Stimulated activated CD4-positive, alpha-beta T cell treated with anti-CD3 and anti-CD28 coated beads, Interleukin-12 subunit alpha, Interleukin-12 subunit beta, amount 100 ng/mL, for 24 hours (primary cell): ENCODE measurements at places on chromosomes 4 and X.
A peak's percentile ranks its signal among the peaks of the same experiment; 100 is the strongest.

DNA sequence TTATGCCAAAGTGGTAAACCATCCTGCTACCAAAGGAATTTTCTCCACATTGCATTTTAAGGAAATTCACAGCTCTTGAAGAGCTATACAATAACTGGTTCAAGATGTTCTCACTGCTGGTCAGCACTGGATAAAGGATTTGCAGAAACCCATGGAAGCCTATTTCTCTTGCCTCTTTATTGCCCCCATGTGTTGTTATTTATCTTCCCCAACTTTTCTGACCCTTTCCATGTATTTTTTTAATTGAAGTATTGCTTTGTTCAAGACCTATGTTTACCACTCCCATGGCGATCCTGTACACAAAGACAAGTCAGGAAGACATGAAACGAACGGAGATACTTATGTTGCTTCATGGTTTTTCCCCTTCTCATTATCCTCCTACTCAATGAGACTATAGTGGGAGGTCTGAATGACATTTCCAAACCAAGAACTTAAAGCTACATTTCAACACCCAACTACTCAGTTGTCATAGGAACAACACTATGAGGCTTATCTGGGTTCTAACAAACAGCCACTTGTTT, 566.4 kb upstream of the DIPK2B start:
- no peak for DNase-seq

DNA sequence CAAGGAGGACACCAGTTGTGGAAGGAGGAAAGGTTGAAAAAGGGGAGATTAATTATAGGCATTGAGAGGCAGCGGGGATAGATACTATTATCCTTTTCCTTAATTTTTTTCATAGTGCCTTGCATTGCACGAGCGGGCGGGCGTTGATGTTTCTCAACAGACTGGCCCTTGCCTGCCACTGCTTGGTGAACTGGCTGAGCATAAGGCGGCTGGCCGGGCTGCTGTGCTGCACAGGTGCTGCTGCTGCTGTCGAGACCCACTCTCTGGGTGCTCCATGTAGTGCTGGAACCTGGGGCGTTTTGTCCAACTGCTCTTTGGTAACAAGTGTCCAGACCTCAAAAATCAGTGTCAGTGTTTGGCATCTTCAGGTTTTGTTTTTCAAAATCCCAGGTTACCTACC, 83.3 kb upstream of the PAQR3 start:
- no peak for DNase-seq

DNA sequence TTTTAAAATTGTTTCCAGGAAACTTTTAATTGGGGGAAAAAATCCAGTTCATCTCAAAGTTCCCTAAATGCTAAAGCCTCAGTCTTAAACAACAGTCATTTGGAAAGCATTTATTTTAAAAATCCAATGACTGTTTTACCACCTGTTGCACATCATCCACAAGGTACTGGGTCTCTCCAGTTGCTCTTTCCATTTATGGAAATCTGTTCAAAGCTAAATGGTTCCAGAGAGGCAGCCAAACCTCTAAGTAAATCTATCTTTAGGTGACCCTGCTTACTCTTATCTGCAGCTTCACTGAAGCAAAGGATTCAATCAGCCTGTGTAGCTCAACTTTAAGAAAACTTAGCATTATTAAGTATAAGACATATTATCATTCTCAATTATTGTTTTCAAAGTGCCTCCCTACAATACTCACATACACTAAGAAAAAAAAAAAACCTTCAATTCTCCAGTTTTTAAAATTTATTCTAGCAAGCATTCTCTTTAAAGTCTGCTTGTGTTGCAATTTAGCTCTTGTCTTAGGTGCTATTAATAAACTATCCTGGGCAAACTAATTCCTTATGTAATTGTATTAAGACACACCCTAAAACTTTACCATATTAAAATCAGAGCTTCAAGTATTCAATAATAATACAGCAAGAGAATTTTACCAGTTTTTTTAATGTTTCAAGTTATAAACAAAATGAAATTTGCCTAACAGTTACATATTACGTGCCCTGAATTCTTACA, 60.6 kb downstream of the NOCT start:
- DNase-seq = no peak

DNA sequence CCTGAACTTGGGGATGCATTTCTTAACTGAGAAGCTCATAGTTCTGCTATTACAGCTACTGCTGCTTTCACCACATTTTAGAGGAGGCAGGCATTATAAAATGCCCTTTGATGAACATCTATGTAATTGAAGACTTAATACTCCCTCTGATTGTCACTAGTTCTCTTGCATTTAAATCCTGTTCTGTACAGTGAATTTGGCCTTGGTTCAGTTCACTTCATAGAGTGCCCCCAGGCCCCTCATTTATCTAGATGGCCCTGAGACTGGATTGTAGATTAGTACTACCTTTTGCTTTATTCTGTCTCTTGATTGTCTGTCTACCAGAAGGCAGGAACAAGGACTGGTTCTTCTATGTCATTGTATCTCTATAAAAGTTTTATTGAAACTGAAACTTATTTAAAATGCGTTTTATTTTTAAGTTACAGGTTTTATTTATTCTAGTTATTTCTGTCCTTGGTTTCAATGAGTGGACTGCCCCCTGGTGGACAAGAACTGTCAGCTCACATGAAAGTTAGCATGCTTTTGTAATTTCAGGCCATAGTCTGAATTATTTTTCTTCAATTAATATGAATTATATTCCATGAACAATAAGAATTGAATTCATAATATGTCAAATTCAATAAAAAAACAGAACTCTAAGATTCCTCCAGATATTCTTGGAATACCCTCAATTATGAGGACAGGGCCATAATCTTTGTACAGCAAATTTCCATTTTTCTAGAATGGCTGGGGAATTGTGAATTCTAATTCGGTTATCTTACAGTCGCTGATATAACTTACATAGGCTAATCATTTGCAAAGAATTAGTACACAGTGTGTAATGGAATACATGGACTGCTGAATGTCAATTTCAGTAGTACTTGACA, 47.2 kb upstream of the TMEM33 start:
- peak; percentile 32 for DNase-seq

DNA sequence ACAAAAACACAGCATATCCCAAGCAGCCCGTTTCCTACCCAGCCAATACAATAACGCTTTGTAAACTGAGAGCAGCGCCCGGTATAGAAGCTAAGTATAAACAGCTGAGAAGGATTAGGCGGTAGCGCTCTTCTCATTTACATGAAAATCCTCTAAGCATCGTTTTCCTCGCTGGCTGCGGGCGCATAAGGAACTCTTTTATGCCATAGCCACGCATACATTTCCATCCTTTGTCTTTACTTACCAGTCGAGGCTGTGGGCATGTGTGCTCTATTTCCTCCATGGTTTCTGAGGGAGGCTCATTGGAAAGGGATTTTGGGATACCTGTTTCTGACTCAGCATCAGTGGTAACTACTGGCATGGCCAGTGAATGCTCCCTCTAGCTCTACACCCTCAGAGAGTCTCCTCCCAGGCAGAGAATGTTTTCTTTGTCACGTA, 383 bp downstream of the PCYT1B start:
- no peak for DNase-seq

DNA sequence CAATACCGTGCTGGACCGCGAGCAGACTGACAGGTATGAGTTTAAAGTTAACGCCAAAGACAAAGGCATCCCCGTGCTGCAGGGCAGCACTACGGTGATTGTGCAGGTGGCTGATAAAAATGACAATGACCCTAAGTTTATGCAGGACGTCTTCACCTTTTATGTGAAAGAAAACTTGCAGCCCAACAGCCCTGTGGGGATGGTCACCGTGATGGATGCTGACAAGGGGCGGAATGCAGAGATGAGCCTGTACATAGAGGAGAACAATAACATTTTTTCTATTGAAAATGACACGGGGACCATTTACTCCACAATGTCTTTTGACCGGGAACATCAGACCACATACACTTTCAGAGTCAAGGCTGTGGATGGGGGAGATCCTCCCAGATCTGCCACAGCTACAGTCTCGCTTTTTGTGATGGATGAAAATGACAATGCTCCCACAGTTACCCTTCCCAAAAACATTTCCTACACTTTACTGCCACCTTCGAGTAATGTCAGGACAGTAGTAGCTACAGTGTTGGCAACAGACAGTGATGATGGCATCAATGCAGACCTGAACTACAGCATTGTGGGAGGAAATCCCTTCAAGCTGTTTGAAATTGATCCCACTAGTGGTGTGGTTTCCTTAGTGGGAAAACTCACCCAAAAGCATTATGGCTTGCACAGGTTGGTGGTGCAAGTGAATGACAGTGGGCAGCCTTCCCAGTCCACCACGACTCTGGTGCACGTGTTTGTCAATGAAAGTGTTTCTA, 3.2 kb downstream of the PCDH7 start:
- no peak for DNase-seq

DNA sequence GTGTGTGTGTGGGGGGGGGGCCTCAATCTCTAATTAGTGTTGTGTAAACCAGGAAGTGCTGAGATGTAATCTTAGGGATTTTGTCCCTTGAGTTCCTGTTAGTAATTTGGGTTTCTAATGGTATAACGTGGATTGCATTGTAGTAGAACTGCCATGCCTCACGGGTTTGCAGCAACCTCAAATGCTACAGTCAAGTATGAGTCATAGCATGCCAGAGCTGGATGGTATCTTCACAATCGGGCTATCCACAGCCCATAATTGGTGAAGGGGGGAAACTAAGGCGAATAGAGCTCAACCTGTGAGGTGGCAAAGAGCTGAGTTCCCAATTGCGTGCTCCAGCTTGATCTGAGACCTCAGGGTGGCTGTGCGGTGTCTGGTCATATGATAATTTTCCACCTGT, 2.2 kb upstream of the FMR1NB start:
- no peak for DNase-seq

- no peak for DNase-seq
These were observed 329.7 kb downstream of the EPHA5 start for GRCh38 chr4:65340382-65341109.

GRCh38 chrX:389021-389441, 2.3 kb upstream of the PPP2R3B start:
- no peak for DNase-seq

- DNase-seq = peak; percentile 49
These were observed 43.7 kb upstream of the TMSB15B start for GRCh38 chrX:103918571-103919269.

- no peak for DNase-seq
These were observed 146.5 kb downstream of the FBXW7 start for GRCh38 chr4:152389359-152389758.

DNA sequence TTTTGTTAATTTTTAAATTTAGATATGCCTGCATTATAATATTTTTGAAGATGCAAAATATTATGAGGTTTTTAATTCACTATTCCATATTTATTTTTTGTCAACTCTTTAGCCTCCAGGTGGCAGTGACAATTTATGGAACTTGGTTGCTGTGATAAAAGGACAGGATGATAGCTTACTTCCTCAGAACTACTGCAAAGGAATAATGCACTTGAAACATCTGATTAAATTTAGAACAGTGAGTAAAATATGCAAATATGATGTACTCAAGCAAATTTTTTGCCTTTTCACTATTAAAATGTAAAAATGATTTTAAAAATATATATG, 45.1 kb downstream of the SPATA4 start:
- no peak for DNase-seq

DNA sequence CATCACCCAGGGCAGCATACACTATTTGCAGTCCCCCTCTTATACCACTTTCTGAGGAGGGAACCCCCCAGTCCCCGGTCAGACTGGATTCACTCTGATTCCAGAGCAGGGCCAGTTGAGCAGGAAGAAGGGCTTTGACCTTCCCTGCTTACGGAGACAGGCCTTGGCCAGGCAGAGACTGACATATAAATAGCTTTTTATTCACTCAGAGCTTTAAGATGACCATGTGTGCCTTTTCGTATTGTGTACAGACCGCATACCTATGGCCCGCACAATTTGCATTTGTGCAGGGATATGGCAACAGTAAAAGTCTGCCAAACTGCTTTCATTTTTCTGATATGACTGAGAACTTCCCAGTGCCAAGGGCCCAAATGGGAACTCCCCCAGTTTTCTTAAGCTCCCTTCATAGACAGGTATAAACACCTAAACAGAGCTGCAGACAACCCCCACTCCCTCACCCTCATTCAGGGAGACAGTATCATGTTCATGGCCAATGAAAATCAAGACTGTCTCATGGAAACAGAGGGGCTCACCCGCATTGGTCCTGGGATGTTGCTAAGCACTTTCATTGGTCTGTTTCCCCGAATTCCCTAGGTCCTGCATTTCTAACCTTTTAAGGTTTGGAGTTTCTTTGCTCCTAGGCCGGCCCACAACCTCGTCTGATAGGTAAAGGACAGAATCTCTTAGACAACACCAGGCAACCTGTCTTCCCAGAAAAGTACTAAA, 86.0 kb downstream of the RTL5 start:
- DNase-seq = no peak

- no peak for DNase-seq
These were observed 57.6 kb downstream of the CHIC2 start for GRCh38 chr4:54006755-54007154.

- DNase-seq = no peak
These were observed 20.2 kb upstream of the RRAGB start for GRCh38 chrX:55697381-55697780.

- peak; percentile 35 for DNase-seq
These were observed 9.7 kb upstream of the GEMIN8 start for GRCh38 chrX:14039344-14039743.

DNA sequence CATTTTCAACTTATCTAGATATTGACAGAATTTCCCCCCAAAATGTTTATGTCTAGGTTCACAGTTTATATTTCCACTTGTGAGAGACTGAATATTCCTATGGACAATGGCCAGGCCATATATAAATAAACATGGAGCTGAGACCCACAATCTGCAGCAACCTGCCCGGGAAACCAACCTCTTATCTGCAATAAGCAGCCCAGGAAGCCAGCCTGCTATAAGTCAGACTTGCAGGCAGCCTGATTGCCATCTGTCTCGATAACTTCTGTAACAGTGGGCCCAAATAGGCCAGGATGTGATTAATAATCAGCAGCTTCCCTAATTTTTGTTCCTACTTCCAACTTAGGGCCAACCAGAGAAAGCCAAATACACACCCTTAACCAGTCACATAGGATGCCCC, 5.2 kb upstream of the NAP1L5 start:
- no peak for DNase-seq

GRCh38 chrX:115650916-115651315, 89.9 kb downstream of the PLS3 start:
- peak; percentile 1 for DNase-seq

DNA sequence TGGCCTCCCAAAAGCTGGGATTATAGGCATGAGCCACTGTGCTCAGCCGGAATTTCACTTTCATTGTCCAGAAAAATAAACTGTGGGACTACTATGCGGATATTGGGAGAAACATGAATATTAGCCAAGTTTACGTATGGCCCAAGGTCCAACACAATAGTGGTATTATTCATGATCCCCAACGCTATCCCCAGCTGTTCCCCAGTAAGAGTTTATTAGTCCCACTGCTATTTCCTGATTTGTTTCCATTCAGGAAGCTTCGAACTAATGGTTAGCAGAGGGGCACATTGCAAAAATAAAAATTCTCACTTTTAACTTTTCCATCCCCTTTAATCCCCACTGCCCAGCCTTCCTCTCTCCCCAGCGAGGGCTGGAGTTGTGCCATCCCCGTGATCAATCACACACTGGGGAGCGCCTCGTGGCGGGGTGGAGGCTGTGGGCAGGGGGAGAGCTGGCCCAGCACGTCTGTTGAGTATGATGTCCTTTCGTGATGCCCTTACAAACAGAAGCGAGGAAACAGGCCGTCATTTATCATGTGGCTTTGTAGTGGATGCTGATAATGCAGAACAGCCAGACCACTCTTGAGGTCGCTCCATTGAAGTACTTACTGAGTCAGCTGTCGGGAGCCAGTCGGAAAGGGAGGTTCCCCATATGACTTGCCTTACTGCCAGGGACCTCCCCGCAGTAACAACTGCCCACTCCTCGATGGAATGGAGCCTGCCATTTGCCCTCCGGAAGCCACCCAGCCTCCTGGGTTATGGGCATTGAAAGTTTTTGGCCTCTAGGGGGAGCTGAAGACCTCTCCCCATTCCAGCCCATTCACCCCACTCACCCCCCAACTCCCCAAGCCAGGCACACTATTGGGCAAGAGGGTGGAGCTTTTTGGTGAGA, 117.0 kb downstream of the KDR start:
- DNase-seq = no peak
